ENCODE measurements at places on chromosomes 3 and 15. TPM values are rescaled to one million over a fixed set of nuclear protein-coding genes. Genes with fewer than 3 reads are reported as not detected.

DNA sequence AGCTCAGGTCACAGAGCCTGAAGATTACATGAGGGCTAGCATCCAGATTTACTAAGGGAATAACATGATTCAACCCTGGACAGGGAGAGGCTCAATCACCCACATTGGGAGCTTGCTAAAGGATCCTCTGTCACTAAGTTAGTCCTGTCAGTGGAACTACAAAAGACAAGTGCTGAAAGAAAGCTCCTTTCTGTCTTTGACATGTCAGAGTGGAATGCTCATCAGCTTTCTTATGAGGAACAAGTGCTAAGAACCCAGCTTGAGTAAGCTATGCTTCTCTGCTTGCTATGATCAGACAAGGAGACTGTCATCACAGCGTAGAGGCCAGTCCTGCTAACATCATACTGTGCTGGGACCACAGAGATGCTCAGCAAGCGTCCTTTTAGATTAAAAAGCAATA, 74.5 kb downstream of the MB21D2 start:
- DNase-seq, result no peak

- peak; percentile 70 for DNase-seq
Measured at GRCh38 chr15:42344763-42345162, 14.5 kb upstream of the CAPN3 start.

DNA sequence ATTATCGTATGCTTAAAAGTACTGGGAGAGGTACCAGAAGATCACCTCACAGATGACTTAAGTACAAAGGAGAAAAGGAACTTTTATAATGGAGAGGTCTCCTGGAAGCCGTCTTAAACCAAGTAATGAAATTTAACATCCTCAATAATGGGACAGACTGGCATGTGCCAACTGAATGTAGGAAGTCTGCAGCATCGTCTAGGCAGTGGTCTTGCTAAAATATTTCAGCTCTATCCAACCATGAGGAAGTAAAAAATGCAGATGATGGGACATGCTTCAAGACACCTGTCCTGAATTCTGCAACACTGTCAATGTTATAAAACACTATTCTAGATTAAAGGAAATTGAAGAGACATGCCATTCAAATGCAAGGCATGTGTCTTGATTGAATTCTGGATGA, 458.8 kb upstream of the TPRG1 start:
- no peak for DNase-seq

DNA sequence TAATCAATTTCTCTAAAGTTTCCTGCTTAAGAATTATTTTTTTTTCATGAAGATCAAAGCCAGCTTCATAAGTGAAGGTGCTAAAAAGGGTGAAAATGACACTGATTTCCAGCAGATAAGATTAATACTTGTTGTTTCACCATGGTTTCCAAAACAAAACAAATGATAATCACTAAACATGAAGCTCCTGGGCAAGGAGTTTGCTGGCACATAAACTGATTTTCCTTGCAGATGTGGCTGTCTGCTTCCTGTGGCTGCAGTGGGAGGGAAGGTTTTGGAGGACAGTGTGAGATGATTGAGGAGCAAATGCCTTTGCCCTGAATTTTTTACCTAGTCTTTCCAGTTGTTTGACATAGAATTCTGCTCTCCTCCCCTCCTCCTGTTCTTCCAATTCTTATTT, 228.8 kb downstream of the DIPK2A start:
- DNase-seq, result no peak

DNA sequence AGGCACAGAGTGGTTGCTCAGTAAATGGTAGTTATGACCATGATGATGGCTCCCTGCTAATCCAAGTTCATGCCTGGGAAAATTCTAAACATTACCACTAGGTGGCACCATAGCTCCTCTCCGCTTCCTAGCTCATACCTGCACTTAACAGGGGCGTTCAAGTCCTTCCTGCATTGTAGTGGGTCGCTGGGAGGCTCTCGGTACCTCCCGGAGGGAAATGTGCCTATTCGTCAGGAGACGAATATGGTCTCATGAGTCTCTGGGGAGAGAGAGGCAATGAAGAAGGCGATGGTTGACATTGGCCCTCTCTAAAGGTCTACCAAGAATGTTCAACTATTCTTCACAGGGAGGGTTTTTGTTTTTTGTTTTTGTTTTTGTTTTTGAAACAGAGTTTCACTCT, 10.9 kb downstream of the MESP1 start:
- DNase-seq, result peak; percentile 39

DNA sequence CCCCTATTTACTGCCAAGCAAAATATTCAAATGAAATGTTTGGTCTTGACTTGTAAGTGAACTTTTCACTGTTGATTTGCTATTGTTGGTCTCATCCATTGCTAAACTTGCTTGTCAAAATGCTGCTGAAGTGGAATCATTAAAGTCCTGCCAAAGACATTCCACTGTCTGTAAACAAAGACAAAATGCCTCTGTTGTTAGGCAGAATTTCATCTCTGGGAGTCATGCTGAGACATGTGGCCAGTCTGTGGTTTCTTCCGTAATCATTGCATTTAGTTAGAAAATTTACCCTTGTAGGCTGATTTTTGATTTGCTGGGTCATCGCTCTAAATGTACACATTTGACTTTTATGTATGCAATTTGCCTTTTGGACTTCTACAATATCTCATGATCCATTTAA, 577.7 kb downstream of the MECOM start:
- DNase-seq, result no peak

GRCh38 chr3:152719264-152719663, 115.7 kb upstream of the P2RY1 start:
- DNase-seq, result no peak

GRCh38 chr3:11379824-11380701, 107.9 kb downstream of the ATG7 start:
- no peak for DNase-seq

TM4SF1 gene
- total RNA-seq, result 43.8 TPM

ADPRH gene
- 15.3 TPM for total RNA-seq

PPM1L gene
- total RNA-seq, result 132 TPM

KBTBD8 gene
- total RNA-seq, result 8.0 TPM

CPLX3 gene
- total RNA-seq, result not detected

Data from gastrocnemius medialis (tissue), 4 donors.